ENCODE measurements at places on chromosomes 6 and 20. TPM values are rescaled to one million over a fixed set of nuclear protein-coding genes. Genes with fewer than 3 reads are reported as not detected.
A peak's percentile ranks its signal among the peaks of the same experiment; 100 is the strongest.

The FKBP5 gene
- 146 TPM for total RNA-seq

The TRIM10 gene
- total RNA-seq, result under 0.01 TPM

The PNLDC1 gene
- total RNA-seq, result not detected

DNA sequence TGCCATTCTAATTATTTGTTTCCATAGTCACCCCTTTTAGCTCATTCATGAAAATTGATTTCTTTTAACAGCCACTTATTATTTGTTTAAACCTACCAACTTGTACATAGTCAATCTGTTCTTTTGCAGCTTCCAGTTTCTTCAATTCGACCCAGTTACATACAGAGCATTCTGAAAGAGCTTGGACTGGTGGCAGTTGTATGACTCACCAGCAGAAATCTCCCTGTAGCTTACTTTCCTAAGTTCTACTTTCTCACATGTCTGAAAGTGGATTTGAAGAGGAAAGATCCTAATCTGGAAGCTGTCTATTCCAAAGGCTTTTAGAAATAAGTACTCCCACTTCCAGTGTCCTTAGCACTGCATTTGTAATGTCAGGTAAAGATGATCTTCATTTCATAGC is 447.9 kb downstream of the HTR1B start:
- peak; percentile 25 for DNase-seq

DNA sequence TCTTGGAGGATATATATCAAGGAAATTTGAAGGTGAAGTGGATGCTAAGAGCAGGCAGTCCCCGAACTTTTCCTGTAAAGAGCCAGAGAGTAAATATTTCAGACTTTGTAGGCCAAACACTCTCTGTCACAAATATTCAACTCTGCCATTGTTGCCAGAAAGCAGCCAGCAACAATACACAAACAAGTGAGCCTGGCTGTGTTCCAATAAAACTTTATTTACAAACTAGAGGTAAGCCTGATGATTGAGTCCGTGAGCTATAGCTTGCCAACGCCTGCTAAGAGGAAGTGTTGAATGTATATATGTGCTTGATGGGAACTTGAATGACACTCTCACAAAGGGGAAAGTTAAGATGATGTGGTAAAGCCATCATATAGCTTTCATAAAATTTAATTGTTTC is 166.0 kb upstream of the PLN start:
- no peak for DNase-seq

- DNase-seq, result no peak
Observed at GRCh38 chr20:23435626-23436539, 3.6 kb upstream of the CSTL1 start.

GRCh38 chr20:4076671-4077070 is 61.3 kb upstream of the RNF24 start:
- peak; percentile 91 for DNase-seq

GRCh38 chr6:141077355-141078333 is 1055.1 kb upstream of the GJE1 start:
- DNase-seq, result peak; percentile 14
